Inflammatory macrophage treated with lipopolysaccharide for 4 hours (primary cell): ENCODE measurements at places on chromosomes 6 and 20.

DNA sequence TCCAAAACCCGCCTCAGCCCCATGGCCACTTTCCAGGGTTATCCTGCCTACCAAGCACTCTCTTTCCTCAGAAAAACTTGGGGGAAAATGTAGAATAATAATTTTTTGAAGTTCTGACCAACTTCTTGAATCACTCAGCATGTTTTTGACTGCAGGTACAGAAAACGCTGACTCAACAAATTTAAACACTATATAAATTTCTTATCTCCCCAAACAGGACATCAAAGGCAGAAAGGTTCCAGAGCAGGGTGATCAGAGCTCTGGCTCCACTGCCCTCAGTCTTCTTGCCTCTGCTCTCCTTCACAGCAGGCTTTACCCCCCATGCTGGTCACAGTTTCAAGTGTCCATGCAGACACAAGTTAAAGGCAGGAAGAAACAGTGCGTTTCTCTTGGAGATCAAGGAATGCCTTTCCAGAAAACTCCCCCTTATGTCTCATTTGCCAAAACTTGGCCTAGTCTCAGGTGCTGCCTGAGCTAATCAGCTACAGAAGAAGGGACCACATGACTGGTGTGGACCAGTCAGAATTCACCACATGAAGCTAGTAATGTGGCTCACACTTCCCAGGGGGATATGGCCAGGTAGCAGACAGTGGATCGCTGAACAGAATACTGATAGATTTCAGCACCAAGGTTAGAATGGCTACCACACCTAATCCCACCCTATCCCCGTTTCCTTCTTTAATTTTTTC, 24.4 kb upstream of the SLC17A3 start:
- DNase-seq = no peak

DNA sequence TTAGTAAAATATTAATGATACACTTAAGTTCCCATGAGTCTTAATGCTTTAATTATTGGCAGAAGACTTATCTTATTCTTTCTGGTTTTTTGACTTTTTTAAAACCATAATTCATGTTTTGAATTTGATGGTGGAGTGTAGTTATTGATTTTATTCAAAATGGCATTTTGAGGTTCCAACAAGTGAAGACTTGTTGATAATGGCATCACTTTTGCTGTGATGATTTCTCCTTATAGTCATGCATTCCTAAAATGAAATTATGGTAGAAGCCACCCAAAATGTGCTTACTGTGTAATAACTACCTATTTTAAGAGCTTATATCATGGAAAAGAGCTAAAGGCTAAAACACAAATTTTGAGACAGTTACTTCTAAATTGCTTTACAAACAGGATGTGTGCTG, 2.2 kb downstream of the DOP1A start:
- DNase-seq = no peak

- DNase-seq = peak; percentile 49
These were observed at the start of gene STXBP5 for GRCh38 chr6:147204060-147204785. TSS of gene STXBP5 (plus strand) at chr6:147204417. CDS start at chr6:147204533, 116 bp downstream.

- DNase-seq = no peak
These were observed 107.7 kb downstream of the EYA4 start for GRCh38 chr6:133348846-133349245.

- DNase-seq = no peak
These were observed at the start of gene SLC17A3 for GRCh38 chr6:25874118-25874517. TSS of gene SLC17A3 (minus strand) at chr6:25874243. CDS start at chr6:25868387, 5,856 bp downstream.

- DNase-seq = no peak
These were observed 53.2 kb upstream of the IYD start for GRCh38 chr6:150315626-150316025.

GRCh38 chr6:137754366-137754765, 112.7 kb upstream of the TNFAIP3 start:
- peak; percentile 84 for DNase-seq

DNA sequence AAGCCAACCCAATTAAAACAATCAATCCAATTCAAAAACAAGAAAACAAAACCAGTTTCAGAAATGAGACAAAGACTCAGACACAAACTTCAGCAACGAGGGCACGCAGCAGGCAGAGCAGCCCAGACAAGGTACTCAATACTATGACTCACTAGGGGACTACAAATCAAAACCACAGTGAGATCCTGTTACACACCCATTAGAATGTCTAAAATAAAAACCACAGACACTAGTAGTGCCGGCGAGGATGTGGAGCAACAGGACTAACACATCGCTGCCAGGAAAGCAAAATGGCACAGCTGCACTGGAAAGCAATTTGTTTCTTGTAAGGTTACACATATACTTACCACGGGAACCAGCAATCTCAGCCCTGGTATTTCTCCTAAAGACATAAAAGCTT, 28.4 kb upstream of the MAS1L start:
- DNase-seq = no peak

- no peak for DNase-seq
These were observed 171.0 kb upstream of the PRND start for GRCh38 chr20:4550740-4551139.

- DNase-seq = no peak
These were observed 289.6 kb upstream of the CDH4 start for GRCh38 chr20:60962367-60963045.

GRCh38 chr20:63773571-63774241, 34.1 kb downstream of the SLC2A4RG start:
- no peak for DNase-seq

- DNase-seq = peak; percentile 56
These were observed 118.7 kb downstream of the CLIC5 start for GRCh38 chr6:45896783-45897441.

DNA sequence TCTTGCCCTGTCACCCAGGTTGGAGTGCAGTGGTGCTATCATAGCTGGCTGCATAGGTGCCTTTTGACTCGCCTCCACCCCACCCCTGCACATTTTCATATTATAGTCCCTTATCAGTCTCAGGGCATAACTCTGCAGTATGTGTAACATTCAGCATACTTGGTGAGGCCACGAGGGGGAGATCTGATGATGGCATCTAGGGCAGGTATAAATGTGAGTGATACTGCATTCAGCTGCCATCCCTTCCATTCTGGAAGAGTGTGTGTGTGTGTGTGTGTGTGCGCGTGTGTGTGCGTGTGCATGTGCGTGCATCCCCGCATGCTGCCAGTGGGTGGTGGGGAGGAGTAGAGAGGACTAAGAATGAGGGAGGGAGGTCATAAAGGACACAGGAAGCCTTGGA, 81.4 kb downstream of the JARID2 start:
- no peak for DNase-seq

- peak; percentile 50 for DNase-seq
These were observed 556 bp downstream of the PANK2 start for GRCh38 chr20:3889489-3890397.

GRCh38 chr6:150691463-150691862, 91.8 kb downstream of the PLEKHG1 start:
- DNase-seq = peak; percentile 57

GRCh38 chr20:52105442-52106422, 85.8 kb downstream of the ZFP64 start:
- no peak for DNase-seq

DNA sequence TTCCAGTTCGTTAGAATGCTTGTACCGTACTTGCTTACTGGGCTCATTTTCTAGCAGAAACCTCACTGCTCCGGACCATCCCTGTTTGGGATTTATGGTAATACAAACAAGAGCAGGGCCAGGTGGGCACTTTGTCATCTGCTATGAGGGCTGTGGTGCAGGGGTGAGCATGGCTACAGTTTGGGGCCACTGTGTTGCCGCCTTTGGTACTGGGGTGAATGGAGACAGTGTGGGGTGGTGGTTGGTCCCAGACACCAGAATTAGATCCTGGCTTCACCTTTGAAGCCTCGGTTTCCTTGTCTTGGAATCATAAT, 95.0 kb downstream of the TOX2 start:
- DNase-seq = no peak

- DNase-seq = no peak
These were observed 36.5 kb downstream of the WDR27 start for GRCh38 chr6:169665289-169665688.

- DNase-seq = no peak
These were observed 7.0 kb downstream of the TMEM244 start for GRCh38 chr6:129853996-129854711.

DNA sequence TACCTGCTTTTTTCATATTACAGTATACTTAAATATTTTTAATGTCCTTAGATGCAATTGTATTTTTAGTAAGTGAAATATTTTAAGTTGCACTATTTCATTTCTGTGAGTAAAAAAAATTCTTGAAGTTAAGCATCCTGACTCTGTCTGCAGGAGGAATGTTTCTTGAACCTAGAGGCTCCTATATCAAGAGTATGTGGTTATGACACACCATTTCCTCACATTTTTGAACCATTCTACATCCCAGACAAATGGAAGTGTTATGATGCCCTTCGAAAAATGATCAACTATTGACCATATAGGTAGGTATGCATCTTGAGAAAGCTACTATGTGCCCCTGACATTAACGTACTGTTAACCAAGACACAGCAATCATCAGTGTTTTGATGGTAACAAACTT, 237.0 kb downstream of the BCKDHB start:
- DNase-seq = no peak

GRCh38 chr6:39073471-39074355, 25.1 kb downstream of the GLP1R start:
- no peak for DNase-seq

GRCh38 chr20:44909872-44910689, at the start of gene PABPC1L:
TSS of gene PABPC1L (plus strand) at chr20:44910060. CDS start at chr20:44910144, 84 bp downstream.
- DNase-seq = peak; percentile 48

DNA sequence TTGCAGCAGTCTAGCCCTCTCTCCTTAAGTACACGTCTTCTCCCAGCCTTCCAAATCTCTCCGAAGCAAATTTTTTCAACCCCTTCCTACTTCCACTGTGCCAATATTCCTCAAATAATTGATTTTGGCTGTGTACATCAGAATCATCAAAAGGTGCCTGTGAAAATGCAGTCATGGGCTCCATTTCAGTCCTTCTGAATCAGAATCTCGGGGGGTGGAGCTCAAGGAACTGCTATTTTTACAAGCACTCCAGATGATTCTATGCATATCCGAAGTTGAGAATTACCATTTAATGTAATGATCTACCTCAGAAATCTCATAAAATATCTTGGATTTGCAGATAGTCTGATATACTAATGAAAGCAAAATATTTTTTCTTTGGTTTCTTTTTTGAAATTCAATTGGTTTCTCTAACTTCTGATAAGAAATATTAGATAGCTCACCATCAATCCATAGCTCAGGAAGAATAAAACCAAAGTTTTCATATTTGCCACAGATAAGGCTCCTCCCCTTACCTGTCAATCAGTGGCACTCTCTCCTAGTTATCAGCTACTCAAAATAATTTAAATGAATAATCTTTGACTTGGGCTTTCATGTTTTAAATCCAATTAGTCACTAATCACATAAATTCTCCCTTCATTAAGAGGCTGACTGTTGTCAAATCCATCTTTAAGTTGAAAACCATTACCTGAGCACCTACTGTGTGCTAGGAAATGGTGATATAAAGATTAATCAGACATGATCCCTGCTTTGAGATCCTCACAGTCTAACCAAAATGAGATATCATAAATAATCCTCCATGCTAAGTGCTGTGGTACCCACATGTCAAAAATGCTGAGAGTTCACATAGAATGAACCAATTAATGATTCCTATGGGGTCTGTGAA, 36.4 kb upstream of the STXBP5 start:
- DNase-seq = no peak

GRCh38 chr6:160279850-160280249, 21.2 kb upstream of the SLC22A2 start:
- no peak for DNase-seq

DNA sequence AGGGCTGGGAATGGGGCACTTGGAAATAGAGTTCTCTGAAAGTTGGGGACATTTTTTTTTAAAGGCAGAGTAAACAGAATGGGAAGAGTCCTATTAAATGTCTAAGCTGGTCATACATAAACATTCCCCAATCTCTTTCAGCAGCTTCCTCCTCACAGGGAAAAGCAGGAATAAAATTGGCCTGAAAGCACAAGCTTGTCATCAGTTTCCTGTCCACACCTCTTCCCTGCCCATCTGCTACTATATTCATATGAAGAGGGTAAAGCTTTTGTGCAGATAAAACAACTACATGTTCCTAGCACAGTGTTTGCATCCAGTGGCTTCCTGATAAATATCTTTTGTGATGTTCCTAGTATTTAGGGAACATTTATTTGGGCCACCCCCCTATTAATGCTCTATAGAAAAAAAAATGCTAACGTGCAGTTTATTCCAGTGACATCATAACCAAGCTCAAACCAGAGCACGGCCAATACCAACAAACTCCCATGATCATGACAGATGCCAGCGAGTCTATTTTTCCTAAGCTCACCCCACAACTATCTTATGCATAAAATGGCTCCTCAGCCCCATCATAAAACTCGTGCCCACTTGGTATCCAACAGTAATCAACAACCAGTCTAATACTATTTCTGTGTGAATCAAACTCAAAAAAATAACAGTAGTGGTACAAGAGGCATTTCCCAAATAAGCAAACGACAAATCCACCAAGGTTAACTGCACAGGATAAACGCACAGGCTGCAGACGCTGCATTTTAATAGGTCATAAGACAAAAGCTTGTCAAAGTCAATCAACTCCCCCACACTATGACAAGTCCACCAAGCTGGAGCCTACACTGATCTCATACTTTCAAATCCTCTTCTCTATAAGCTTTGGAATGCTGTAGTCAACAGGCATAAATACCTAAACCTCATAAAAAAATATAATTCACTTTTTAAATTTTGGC, 95.3 kb downstream of the EPB41L2 start:
- DNase-seq = peak; percentile 78

DNA sequence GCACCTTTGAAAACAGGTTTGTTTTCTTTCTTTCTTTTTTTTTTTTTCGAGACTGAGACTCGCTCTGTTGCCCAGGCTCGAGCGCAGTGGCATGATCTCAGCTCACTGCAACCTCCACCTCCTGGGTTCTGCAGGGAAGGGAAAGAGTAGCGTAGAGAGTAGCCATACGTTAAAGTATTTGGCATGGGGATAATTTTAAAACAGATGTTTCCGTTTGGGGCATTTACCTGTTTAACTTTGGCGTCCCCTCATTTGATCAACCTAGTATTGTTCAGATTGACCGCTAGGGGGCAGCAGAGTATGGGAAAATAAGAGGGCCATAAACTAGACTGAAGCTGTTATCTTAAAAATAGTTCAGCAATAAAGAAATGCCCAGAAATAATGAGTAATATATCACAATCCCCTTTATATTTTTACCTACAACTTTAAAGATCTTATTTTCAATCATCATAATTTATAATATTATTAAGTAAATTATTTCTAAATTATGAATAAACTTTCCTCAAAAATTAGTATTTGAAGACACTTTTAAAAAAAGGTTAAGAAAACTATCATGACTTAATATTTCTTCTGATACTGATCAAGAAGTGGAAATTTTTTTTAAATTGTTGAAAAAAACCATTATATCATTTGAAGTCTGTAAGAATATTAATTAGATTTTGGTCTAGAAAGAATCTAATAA, 7.6 kb upstream of the TAAR9 start:
- DNase-seq = peak; percentile 54

GRCh38 chr6:140253096-140253495, 878.6 kb upstream of the CITED2 start:
- DNase-seq = no peak
